ENCODE measurements at places on chromosomes 2 and 18.

DNA sequence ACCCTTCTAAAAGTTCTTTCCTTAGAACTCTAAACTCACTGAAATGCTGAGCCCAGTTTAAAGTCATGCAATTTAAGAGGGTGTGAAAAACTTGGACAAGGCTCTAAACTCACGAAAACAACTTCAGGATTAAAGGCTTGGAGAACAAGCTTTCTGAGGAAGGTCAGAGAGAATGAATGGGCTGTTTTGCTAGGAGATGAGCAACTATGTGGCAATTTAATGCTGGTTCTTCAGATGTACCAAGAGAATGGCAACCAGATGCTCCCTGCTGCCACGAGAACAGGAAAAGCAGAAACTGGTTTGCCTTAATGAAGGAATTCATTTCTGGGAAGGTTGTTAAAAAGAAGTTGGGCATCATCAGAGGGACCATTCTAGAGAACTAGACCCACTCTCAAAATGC, 77.8 kb upstream of the PMAIP1 start:
- DNase-seq: no peak

DNA sequence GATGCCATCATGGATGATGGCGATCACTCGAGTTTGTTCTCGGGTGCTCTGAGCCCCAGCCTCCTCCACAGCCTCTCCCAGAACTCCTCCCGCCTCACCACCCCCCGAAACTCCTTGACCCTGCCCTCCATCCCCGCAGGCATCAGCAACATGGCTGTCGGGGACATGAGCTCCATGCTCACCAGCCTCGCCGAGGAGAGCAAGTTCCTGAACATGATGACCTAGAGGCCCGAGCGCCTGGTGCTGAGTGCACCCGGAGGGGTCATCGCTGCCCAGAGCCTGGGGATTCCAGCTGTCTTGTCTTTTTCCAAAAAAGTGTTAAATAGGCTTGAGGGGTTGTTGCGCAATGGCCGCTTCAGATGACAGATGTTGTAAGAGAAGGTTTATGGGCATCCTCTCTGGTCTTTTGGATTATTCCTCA, 254.8 kb downstream of the GLI2 start:
- DNase-seq: no peak

DNA sequence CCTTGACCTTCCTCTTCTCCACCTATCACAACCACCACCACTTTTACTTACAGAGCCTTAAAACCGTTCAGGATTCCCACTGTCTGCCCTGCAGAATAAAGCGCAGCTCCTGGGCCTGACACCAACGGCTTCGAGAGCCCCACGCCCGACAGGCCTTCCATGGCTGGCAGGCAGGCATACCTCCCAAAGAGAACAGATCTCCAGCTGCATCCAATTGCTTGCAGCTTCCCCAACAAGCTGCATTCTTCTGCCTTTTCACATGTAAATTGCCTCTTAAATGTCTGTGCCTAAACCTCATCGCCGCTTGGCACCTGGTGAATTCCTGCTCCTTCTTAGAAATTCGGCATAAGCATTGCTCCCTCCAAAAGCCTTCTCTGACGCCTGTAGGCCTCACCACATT, 31.5 kb upstream of the FAM124B start:
- no peak for DNase-seq

DNA sequence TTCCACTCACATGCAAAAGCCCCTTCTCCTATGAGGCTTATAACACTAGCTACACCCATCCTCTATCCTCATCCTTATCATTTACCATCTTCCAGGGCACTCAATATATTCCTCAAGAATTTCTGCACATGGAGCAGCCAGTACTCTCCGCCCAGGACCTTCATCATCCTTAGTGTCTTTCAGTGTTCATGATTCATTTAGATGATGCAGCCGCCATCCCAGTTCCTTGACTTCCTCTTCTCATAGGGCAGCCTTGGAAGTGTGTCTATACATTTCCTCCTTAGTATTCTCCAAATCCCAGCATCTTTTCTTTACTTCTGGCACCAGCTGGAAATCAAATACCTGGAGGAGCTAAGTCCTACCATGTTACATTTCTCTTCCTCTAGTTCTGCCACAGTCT, 3.0 kb upstream of the ITSN2 start:
- no peak for DNase-seq

GRCh38 chr18:3808985-3809780, 359.2 kb downstream of the TGIF1 start:
- no peak for DNase-seq

Data from NCI-H1105 (cell line).